NCI-H446 (cell line): ENCODE measurements at places on chromosomes 4 and X.

GRCh38 chr4:140109737-140110136, 44.2 kb downstream of the MAML3 start:
- DNase-seq = no peak

DNA sequence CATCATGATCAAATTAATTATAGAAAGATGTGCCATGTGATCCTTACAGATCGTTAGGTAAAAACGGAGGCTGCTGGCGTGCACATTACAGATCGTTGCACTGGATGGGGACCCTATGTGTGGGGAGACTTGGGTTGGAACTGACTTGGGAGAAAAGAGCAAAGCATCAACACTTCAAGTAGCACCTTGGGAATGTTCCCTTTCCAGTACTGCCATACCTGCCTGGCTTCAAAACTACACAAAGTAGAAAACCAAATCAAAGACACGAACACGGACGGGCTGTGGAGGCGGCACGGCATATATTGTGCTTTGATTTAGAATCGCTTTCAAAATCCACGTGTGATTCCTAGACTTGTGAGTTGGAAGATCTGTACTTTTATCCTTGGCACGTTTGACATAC, 898 bp downstream of the CMC4 start:
- no peak for DNase-seq

GRCh38 chr4:52290466-52290865, 239.4 kb downstream of the SPATA18 start:
- DNase-seq = peak; percentile 2

DNA sequence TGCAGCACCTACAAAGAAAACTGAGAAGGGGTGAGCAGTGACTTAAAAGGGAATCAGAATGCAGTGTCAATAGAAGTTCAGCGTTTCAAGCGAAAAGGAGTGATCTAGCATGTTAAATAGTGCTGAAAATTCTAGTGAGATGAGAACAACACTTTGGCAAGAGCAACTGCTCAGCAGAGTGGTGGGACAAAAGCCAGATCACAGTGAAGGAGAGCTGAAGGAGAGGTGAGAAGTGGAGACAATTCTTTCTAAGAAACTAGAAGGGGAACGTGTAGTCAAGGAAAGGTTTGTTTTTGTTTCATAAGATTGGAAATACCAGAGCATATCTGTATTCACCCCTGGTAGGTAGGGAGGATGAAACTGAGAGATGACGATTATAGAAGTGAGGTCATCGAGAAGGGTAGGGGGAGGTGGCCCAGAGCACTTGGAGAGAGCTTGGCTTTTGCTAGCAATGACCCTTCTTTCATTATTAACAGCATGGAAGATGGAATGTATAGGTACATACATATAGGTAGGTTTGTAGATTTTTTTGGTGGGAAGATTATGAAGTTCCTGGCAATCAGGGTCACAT, 33.7 kb downstream of the SRPX2 start:
- DNase-seq = peak; percentile 1

- DNase-seq = no peak
Observed at GRCh38 chr4:108168160-108168670, 517 bp downstream of the LEF1 start.

GRCh38 chr4:93317561-93317960, 511.0 kb upstream of the ATOH1 start:
- no peak for DNase-seq

DNA sequence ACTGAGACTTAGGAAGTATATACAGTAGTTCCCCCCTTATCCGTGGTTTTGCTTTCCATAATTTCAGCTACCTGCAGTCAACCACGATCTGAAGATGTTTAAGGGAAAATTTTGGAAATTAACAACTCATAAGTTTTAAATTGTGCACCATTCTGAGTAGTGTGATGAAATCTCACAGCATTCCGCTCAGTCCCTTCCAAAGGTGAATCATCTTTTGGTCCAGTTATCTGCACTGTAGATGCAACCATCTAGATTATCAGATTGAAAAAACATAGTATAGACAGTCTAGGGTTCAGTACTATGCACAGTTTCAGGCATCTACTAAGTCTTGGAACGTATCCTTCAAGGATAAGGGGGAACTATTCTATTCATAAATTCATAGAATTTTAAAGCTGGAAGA, 109.0 kb downstream of the ANXA3 start:
- no peak for DNase-seq

GRCh38 chr4:138404251-138404650, 162.1 kb upstream of the SLC7A11 start:
- no peak for DNase-seq

DNA sequence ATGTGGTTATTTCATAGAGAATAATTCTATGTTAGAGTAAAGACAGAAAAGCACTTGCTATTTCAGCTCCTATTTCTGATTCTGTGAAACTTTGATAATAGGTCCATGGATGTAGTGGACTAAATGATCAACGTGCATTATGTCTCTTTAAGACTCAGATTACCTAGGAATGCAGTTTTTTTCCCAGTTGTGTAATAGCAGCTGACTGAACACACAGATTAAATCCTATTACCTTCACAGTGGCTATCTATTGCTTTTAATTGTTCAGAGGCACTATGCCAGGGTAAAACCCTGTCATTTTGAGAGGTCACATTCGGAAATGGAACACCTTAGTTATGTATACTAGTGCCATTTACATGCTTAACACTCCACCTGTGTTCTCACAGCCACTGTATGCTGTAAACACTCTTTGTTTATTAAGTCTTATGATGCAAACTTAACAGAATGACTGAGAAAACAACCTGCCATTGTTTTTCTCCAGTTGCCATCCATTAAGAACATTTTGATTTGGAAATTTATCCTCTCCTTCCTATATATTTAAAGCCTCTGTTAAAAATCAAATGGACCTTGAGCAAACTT, 70.5 kb downstream of the HPGD start:
- DNase-seq = no peak

GRCh38 chr4:40247350-40247749, 50.5 kb downstream of the RHOH start:
- no peak for DNase-seq

GRCh38 chr4:56288663-56289062, 98.6 kb downstream of the AASDH start:
- no peak for DNase-seq

DNA sequence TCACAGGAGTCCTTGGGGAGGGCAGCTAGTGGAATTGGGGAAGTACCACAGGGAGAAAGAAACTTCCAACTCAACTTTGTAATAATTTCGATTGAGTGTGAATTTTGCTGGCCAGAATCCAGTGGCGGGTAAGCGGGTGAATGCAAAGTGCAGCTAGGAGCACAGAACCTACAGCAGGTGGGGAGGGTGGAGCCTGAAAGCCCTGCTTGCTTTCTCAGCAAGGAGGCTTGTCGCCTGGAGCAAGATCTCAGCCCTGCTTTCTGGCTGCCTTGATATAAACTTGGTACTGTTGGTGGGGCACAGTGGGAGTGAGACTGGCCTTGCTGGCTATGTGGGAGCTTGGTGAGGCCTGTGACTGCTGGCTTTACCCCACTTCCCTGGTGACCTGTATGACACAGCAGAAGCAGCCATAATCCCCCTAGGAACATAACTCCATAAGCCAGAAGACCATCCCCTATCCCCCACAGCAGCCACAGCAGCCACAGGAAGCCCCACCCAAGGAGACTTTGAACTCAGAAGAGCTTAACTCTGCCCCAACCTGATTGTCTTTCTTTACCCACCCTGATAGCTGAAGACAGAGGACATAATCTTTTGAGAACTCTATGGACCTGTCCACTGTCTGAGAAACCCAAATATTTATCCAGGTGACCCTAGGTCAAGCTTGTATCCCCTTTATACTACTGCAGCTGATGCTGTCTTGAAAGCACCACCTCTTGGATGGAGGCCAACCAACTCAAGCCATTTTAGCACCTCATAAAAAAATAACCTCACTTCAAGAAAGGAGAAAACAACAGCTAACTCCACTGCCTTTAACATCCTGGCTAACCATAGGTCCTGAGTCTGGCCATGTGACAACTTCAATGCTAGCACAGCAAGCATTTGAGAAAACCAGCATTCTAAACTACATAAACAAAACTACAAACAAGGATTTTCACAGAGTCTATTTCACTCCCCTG, 87.2 kb upstream of the PDE5A start:
- DNase-seq = no peak

DNA sequence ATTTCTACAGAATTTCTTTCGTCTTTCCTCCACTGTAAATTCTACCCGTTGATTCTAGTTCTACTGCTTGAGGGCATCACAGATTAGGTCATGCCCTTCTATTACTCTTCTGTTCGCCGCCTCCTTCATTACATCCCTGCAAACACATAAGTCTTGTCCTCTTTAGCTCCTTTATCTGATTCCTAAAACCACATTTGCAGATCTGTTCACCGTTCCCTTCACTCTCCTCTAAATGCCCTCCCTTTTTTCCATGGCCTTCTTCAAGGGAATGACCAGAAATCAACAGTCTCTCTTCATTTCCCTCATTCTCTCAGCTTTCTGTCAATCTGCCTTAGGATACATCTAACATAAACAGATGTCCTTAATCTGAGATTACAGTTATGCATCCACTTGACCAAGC, 43.1 kb downstream of the BTC start:
- DNase-seq = no peak

DNA sequence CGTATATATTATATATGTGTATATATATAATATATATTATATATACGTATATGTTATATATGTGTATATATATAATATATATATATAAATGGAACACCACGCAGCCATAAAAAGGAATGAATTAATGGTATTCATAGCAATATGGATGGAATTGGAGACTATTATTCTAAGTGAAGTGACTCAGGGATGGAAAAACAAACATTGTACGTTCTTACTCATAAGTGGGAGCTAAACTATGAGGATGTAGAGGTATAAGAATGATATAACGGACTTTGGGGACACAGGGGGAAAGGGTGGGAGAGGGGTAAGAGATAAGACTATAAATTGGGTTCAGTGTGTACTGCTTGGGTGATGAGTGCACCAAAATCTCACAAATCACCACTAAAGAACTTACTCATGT, 1388.9 kb downstream of the C4orf33 start:
- no peak for DNase-seq

GRCh38 chrX:22366906-22367305, 94.2 kb downstream of the CBLL2 start:
- no peak for DNase-seq

- DNase-seq = peak; percentile 1
Observed at GRCh38 chr4:244471-244870, 60.8 kb downstream of the ZNF732 start.

DNA sequence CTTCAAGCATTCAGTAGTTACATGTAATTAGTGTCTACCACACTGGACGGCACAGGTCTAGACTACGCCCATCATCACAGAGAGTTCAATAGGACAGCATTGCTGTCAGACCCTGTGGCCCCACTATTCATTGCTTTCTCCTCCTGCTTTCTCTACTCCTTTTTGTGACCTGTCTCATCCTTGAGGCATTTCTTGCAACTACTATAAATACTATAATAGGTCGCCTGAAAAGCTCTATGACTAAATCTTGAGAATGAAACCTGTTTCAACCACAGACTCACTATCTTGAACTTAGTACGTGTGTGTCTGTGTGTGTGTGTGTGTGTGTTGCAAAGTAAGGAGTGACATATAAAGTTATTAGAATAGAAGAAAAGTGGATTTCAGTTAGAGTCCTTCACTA, 252.9 kb upstream of the KLF3 start:
- DNase-seq = no peak

- DNase-seq = no peak
Observed at GRCh38 chrX:87755493-87755892, 237.9 kb downstream of the KLHL4 start.

DNA sequence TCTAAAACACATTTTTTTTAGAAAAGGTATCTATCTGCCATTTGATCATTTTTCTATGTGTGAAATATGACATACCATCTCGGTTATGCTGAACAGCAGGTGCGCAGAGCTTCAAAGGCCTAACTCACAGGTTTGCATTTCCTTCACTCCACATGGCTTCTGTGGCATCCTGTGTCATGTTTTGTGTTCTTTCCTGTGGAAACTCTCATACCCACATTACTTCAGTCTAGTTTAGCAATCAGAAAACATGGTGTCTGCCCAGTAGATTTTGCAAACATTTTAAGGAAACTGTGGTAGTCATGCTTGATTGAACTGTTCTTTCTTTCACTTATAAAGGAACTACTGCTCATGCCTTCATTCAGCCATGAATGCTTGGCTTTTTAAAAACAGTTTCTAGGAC, 11.3 kb upstream of the ARAP2 start:
- no peak for DNase-seq

DNA sequence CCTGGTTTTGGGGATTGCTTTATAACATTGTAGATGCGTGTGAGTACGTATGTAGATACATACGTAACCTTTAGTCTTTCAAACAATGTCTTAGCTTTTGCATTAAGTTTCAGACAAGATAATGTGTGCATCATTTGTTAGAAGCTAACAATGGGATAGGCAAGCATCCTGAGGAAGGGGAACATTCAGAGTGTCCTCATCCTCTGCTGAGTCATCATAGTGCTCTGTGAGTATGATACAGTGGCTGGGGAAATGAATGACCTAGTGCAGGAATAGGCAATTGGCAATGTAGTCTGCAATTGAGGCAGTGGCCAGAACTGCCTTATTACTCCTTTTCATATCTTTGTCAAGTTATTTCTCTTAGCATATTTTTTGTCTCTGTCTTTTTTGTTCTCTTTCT, 7.3 kb downstream of the NAP1L5 start:
- no peak for DNase-seq

GRCh38 chr4:38664706-38665401, 855 bp downstream of the KLF3 start:
- DNase-seq = no peak

DNA sequence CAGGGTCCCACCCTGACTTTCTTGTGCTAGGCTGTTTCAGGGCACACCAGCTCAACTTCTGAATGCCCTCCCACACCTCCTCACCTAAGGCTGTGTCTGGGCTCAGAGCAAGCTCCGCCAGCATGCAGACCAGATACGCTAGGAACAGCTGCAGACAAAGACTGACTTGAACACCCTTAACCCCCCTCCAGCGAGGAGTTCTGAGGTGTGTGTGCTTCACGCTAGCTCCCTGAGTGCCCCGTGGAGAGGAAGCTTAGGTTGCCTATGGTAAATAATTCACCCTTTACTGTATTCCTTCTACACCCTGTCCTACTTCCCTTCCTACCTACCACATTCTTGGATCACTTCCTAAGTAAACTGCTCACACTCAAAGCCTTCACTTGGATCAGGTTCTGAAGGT, 115.0 kb downstream of the VCX3B start:
- DNase-seq = no peak

- peak; percentile 53 for DNase-seq
Observed at GRCh38 chr4:79241846-79242245, 84.0 kb downstream of the NAA11 start.

DNA sequence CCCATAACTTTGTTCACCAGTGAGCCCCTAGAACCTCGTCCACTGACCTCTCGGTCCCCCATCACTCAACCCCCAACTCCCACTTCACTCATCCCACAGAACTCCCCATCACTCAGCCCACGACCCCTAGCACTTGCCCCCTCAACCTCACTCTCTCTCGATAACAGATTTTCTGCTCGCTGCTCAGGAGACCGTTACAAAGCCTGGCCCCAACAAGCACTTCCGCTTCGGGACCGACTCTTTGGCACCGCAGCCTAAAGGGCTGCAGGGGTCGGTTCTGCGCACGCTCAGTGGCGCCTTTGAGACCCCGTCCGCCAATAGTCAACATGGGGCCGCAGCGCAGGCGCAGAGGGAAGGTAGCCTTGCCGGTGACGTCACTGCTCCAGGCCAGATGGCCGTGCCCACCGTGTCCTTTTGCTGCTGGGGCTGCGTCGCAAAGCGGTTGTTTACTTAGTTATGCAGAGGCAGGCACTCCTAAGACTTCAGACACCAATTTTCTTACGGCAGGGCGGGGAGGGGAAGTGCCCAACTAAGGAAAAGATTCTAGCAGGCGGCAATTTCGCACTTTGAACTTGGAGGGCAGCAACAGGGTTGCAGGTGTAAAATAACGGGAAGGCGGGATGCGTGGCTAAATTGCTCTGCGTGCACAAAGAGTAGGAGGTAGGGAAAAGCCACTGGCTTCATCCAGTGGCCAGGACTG, at the start of gene ZNF182:
Gene ZNF182 (minus strand): TSS at position 232 of the 700 bp plus-strand sequence. CDS start 1,380 bp downstream, outside the sequence.
- peak; percentile 95 for DNase-seq
